ENCODE measurements at places on chromosomes 11 and 22. TPM values are rescaled to one million over a fixed set of nuclear protein-coding genes. Genes with fewer than 3 reads are reported as not detected.

The EWSR1 gene
- 122 TPM for total RNA-seq

The CFAP300 gene
- total RNA-seq: 2.2 TPM

The BIK gene
- total RNA-seq: not detected

The SMIM35 gene
- total RNA-seq: not detected

The GRAMD4 gene
- total RNA-seq: 48.7 TPM

The FAT3 gene
- total RNA-seq: 115 TPM

The SLC22A9 gene
- total RNA-seq: under 0.01 TPM

The KCNK4 gene
- 1.5 TPM for total RNA-seq

The MYRF gene
- total RNA-seq: 1.2 TPM

The DMC1 gene
- 3.4 TPM for total RNA-seq

The TMEM191C gene
- 3.2 TPM for total RNA-seq

The CSF2RB gene
- 0.49 TPM for total RNA-seq

The HEPHL1 gene
- total RNA-seq: not detected

The TIMP3 gene
- total RNA-seq: 18.2 TPM

The OR52I2 gene
- not detected for total RNA-seq

The OR2AG2 gene
- total RNA-seq: 0.25 TPM

The ALDH3B1 gene
- 0.49 TPM for total RNA-seq

The TENM4 gene
- 80.6 TPM for total RNA-seq

The BARX2 gene
- total RNA-seq: under 0.01 TPM

The OR4X2 gene
- total RNA-seq: not detected
